ENCODE measurements at places on chromosomes 2 and 18.
A peak's percentile ranks its signal among the peaks of the same experiment; 100 is the strongest.

GRCh38 chr2:62177392-62178049 is 18.4 kb upstream of the B3GNT2 start:
- no peak for DNase-seq

GRCh38 chr2:229252280-229252679 is 18.8 kb downstream of the PID1 start:
- DNase-seq = no peak

- DNase-seq = no peak
These were observed 479.4 kb upstream of the TCF4 start for GRCh38 chr18:56067214-56067894.

DNA sequence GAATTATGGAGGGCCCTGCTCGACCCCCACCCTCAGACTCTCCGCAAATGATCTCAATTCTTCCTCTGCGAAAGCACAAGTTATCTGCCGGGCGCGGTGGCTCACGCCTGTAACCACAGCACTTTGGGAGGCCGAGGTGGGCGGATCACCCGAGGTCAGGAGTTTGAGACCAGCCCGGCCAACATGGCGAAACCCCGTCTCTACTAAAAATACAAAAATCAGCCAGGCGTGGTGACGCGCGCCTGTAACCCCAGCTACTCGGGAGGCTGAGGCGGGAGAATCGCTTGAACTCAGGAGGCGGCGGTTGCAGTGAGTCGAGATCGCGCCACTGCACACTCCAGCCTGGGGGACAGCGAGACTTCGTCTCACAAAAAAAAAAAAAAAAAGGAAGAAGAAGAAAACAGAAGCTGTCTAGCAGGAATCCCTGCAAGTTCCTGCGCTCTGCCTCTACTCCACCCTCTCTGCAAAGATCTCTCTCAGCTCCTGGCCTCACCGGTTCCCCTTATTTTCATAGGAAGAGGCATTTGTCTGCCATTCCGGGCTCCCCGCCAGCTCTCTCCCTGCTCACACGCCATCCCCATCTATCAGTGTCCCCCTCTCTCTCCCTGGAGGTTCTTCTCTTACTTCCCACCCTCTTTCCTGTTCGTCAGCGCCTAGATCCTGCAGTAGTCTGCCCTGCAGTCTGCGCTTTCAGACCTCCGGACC is 13.5 kb upstream of the COLEC12 start:
- no peak for DNase-seq

DNA sequence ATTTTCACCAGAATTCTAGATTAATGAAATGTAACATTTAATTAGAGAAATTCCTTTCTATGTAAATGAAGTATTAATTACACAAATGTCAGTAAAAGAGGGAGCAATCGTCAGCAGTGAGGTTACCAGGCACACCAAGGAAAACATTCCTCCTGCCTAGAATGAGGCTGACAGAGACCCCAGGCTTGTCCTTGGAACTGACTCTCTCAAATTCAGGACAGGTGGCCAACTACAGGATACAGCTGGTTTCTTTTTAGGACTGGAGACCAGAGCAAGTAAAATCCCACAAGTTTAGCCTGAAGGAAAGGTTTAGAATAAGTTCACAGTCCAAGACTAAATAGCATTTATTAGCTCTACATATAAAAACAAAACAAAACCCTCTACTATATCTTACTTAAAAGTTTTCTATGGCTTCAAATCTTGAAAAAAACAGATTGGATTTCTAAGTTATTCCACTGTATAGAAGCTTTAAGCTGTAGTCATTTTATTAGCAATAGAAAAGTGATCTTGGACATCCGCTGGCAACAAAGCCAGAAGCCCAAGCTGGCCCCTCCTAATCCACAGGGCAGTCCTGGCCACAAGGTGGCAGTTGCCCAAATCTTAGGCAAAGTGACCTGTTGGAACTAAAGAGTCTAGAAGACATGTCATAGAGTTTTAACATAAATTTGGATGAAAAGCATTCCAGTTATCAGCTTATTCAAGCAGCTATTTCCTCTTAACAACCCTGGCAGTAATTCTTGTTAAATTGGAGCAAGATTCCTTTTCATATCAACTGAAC is 81.0 kb downstream of the SP3 start:
- no peak for DNase-seq

GRCh38 chr2:38533757-38534545 is 68.8 kb downstream of the HNRNPLL start:
- no peak for DNase-seq

DNA sequence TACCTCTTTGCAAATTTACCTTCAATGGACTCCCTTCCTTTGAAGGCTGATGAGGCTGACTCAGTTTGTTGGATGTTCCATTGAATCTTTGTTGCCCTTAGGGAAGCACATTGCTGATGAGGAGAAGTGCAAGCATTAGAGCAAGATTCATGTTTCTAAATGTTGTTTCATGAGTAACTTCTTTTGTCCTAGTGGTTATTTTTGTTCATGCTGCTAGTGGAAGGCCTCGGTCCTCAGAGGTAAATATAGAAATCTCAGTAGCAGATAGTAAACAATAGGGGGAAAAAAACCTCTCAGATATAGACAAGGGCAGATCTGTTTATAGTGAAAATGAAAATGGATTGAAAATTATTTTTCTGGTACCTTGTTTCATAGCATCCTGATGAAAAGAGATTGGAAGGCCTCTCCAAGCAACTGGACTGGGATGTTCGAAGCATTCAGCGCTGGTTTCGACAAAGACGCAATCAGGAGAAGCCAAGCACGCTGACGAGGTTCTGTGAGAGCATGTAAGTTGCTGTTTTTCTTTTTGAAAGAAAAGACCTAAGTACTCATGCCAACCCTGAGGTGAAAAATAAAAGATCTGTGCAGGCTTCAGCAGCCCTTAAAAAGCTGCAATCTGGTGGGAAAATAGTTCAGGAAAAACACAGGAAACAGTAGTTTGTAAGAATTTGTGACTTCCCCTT is 104.9 kb downstream of the CERS6 start:
- DNase-seq = no peak

GRCh38 chr2:194545978-194546377 is 1111.0 kb upstream of the SLC39A10 start:
- no peak for DNase-seq

DNA sequence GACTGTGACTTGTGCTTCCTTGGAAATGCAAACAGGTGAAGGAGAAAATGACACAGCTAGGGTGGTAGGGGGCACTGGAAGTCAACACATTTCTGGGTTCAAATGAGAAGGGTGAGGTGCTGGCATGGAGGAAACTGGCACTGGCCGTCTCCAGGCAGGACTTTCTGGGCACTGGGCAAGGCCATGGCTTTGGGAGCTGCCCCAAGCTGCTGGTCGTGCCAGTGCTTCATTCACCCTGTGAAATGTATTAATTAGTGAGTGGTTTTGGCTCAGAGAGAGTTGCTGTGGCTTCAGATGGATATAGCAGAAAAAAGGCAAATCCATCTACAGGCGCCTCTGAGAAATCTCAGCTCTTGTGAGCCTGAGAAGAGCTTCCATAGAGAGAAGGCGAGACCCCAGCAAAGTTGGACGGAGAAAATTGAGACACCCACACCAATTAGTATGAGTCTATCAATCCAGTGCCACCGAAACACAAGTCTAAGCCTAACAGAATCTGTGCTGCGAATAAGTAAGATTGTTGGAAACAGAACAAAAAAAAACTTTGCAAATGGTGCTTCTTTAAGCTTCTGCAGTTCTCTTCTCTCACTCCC is 202.1 kb upstream of the TNP1 start:
- DNase-seq = peak; percentile 66

DNA sequence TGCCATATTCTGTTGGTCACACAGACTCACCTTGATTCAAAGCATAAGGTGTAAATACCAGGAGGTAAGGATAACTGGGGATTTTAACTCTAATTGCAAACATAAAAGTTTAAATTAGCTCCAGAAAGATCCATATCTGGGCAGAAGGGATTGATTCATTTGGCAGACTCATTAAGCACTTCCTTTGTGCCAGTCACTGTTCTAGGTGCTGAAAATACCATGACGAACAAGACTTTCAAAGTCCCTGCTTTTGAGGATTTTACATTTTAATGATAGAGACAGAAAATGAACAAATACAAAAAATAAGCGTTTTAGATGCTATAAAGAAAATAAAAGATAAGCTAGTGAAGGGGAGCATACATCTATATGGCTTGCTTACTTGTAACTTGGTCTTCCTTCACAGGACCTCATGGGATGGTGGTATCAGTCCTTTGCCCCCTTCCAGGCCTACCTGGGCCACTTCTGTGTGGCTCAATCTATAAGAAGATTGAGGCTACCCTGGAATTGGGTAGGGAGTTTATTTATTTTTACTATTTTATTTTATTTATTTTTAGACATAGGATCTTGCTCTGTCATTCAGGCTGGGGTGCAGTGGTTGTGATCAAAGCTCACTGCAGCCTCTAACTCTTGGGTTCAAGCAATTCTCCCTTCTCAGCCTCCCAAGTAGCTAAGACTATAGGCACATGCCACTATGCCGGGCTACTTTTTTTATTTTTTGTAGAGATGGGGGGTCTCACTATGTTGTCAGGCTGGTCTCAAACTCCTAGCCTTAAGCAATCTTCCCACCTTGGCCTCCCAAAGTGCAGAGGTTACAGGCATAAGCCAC is 212.8 kb downstream of the MYCN start:
- DNase-seq = no peak

DNA sequence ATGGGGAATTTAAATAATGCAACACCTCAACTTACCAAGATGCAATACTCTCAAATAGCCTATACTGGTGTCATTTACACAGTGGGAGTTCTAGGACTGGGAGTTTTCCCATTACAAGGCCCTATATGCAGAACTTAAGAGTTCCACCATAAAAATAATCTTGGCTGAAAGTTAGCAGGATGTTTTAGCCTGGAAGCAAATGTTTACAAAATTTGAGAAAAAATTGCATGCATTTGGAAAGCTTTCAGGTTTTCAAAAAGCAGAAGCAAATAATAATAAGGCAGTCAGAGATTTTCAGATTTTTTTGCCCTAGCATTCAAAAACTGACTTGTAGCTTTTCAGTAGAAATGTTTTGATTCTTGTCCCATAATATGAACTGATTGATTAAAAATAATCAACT is 397.3 kb downstream of the ARHGAP15 start:
- DNase-seq = no peak

DNA sequence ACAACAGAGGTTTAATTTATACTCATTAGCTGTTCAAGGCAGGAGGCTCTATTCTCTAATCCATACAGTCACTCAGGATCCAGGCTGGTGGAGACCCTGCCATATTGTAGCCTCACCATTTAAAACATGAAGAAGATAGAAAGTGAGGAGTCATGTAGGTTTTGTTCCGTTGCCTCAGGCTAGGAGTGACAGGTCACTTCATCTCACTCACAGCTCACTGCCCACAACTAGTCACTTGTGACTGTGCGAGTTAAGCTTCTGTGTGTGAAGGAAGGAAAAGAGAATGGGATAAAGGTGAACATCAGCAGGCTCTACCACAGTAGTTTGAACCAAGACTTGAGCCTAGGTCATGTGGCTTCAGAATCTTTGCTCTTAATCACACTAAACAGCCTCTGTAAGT is 9.0 kb upstream of the IGFBP2 start:
- no peak for DNase-seq

GRCh38 chr2:9191041-9191481 is 15.6 kb upstream of the ASAP2 start:
- DNase-seq = no peak

DNA sequence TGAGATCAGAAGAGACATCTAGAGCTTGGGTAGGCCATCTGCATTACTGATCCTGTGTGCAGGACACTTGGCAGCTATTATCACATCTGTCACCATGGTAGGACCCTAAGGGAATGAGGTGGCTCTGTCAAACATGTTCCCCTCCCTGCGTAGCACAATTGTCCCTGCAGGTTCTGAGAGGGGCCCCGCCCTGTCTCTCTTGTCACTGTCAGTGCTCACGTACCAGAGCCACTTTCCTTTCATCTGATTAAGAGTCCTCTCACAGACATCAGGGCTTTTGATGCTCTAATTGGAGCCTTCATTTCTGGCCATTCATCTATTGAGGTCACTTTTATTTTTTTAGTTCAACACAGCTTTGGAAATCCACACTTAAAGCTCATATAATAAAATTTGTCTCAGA is 38.5 kb downstream of the NEB start:
- no peak for DNase-seq

- DNase-seq = no peak
These were observed 183.1 kb upstream of the ARL4C start for GRCh38 chr2:234679741-234680687.

DNA sequence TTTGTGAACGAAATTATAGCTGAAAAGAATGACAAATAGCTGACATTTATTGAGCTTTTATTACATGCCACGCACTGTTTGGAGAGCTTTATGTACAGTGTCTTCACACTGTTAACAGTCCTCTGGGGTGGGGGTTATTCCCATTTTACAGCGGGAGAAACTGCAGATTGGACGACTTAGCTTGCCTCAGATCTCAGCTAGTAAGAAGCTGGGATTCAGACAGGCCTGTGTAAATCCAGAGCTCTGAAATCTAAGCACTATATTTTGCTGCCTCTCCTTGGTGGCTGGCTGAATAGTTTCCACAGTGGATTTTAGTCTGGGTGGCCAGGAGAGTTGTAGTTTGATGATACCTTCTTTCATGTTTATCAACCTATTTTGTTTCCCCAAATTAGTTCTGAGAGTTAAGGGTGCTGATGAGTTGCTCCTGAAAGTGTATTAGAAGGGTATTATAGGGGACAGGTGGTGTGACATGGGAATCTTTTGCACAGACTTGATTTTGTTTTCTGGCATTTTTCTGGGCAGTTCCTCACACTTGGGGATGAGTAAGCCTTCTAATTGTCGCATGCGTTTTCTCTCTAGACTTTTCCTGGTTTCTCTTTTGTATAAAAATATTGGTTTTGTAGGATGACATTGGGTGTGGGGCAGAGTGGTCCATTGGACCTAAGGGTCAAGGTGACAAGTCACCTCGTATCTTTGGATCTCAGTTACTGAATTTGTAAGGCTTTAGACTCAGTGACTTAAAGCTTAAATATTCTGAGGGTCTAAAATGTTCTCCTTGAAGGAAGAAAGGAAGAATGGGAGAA is 1.5 kb downstream of the ACSL3 start:
- DNase-seq = no peak

DNA sequence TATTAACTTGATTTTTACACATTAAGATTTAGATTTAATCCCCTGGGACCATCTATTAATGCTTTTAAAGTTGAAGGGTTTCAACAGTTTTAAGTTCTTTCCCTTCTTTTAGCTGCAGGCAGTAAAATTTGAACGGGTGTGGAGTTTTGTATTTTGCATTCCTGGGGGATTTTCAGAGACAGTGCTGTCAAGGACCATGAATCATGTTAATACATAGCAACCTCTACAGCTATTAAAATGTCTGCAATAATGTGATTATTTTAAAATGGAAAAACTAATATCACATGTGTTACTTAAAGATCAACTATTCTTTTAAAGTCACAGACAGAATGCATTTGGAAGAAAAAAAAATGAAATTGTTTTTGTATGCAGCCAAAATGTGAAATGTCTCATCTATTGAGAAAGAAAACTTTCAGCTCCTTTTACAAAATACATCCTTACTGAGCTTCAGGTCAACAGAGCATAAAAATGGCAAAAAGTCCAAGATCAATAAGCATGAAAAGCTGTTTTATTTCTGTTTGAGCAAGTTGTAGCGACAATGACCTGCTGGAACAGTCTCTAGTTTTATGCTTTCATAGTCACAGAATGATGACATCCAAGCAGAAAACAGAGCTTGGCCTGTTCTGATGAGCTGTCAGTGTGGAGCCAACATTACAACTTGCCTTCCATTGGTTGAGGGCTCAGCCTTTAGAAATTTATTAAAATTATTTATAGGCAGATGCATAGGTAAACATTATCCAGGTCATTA is 21.6 kb upstream of the ZNF521 start:
- DNase-seq = no peak

Measured in cerebellar nuclear complex (tissue), 1 donor.